ENCODE measurements at places on chromosomes 11 and 22.

DNA sequence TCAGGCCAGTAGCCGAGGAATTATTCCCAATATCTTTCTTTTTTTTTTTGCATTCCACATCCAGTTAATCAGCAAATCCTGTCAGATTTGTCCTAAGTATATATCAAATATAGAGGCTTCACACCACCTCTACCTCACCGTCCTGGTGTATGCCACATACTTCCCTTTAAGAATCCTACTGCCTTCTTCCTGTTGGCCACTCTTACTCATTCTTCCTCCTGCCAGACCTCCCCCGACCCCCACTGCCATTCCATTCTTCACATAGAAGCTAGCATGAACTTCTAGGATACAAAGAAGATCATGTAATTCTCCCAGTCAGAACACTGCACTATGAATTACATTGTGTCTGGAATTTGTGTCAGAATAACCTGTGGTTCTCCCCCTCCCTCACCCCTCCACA, 89.5 kb downstream of the TRIM44 start:
- no peak for DNase-seq

GRCh38 chr11:818396-819128, at the start of gene PNPLA2:
Gene PNPLA2, plus strand, starts transcription at chr11:818914. Its CDS starts 805 bp downstream, at chr11:819719.
- DNase-seq, result no peak

GRCh38 chr11:65310736-65311135, 3.9 kb upstream of the CDC42EP2 start:
- peak; percentile 59 for DNase-seq

- DNase-seq, result no peak
Observed at GRCh38 chr22:46894851-46895640, 132.6 kb downstream of the TBC1D22A start.

Measured in iris pigment epithelial cell (primary cell).